ENCODE measurements at places on chromosomes 12 and 14. TPM values are rescaled to one million over a fixed set of nuclear protein-coding genes. Genes with fewer than 3 reads are reported as not detected.

The MGP gene
- total RNA-seq, result 811 TPM

The FOXN4 gene
- total RNA-seq, result not detected

The GLS2 gene
- total RNA-seq, result 2.5 TPM

The PMEL gene
- total RNA-seq, result 1.7 TPM

The CLEC4A gene
- 3.7 TPM for total RNA-seq

The RPS6KL1 gene
- 7.9 TPM for total RNA-seq

The FLVCR2 gene
- total RNA-seq, result 17.0 TPM

DNA sequence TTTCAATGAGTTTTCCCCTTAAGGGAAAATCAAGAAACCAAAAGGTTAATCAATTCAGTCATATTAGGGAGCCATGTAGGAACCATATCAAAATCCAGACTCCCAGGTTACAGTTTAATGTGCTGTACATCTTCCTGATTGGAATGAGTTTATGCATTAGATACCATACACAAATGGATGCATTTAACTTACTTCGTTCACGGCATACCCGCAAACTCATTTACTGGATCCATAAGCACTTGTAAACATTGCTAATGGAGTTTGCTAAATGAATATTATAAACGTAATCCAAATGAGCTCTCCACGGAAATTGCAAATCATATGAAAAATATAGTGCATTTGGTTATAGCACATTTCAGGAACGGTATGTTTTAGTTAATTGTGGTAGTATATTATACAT lies 228.9 kb upstream of the G2E3 start:
- no peak for DNase-seq
- no peak overlapping the region for H3K4me3 ChIP-seq
- no peaks in the 10 kb centered on the region for H3K27me3 ChIP-seq
- no peaks in the 10 kb centered on the region for H3K4me1 ChIP-seq
- H3K36me3 ChIP-seq, result no peaks in the 10 kb centered on the region

- DNase-seq, result no peak
- H3K27ac ChIP-seq, result no peak overlapping the region
- no peaks in the 10 kb centered on the region for H3K4me1 ChIP-seq
These were observed 129.4 kb upstream of the CLEC14A start for GRCh38 chr14:38385343-38385742.

- H3K36me3 ChIP-seq, result no peaks in the 10 kb centered on the region
- no peak overlapping the region for H3K4me3 ChIP-seq
- no peak overlapping the region for H3K27ac ChIP-seq
- no peak for DNase-seq
- H3K4me1 ChIP-seq, result no peaks in the 10 kb centered on the region
These were observed 10.9 kb upstream of the MIPOL1 start for GRCh38 chr14:37186865-37187264.

- H3K36me3 ChIP-seq, result no peaks in the 10 kb centered on the region
- H3K4me1 ChIP-seq, result no peaks in the 10 kb centered on the region
- H3K27me3 ChIP-seq, result no peaks in the 10 kb centered on the region
- no peak for DNase-seq
- H3K27ac ChIP-seq, result no peak overlapping the region
These were observed 84.4 kb downstream of the SLC25A47 start for GRCh38 chr14:100407376-100408102.

- H3K36me3 ChIP-seq, result no peaks in the 10 kb centered on the region
- no peak for DNase-seq
- H3K4me1 ChIP-seq, result peaks cover 20% of the 10 kb centered on the region
- no peak overlapping the region for H3K27ac ChIP-seq
These were observed 13.2 kb downstream of the AQP6 start for GRCh38 chr12:49985981-49986380.

- H3K36me3 ChIP-seq, result no peaks in the 10 kb centered on the region
- H3K27ac ChIP-seq, result no peak overlapping the region
- DNase-seq, result no peak
These were observed 97.4 kb downstream of the C12orf50 start for GRCh38 chr12:87931812-87932211.

GRCh38 chr14:25110106-25110505 lies 60.2 kb upstream of the STXBP6 start:
- H3K27ac ChIP-seq, result no peak overlapping the region
- H3K36me3 ChIP-seq, result no peaks in the 10 kb centered on the region
- no peak for DNase-seq
- no peaks in the 10 kb centered on the region for H3K4me1 ChIP-seq
- no peaks in the 10 kb centered on the region for H3K27me3 ChIP-seq

GRCh38 chr12:109446869-109447268 lies 30.2 kb downstream of the KCTD10 start:
- no peak overlapping the region for H3K27ac ChIP-seq
- no peaks in the 10 kb centered on the region for H3K4me1 ChIP-seq

GRCh38 chr12:20507711-20508110 lies 139.4 kb downstream of the PDE3A start:
- no peak overlapping the region for H3K4me3 ChIP-seq
- no peaks in the 10 kb centered on the region for H3K27me3 ChIP-seq
- no peak for DNase-seq
- no peaks in the 10 kb centered on the region for H3K36me3 ChIP-seq
- H3K27ac ChIP-seq, result no peak overlapping the region

- H3K36me3 ChIP-seq, result peaks cover 10% of the 10 kb centered on the region
- no peaks in the 10 kb centered on the region for H3K27me3 ChIP-seq
- no peak overlapping the region for H3K4me3 ChIP-seq
- H3K4me1 ChIP-seq, result no peaks in the 10 kb centered on the region
- peak; percentile 87 for DNase-seq
These were observed 228.8 kb upstream of the RGS6 start for GRCh38 chr14:71703477-71703876.

DNA sequence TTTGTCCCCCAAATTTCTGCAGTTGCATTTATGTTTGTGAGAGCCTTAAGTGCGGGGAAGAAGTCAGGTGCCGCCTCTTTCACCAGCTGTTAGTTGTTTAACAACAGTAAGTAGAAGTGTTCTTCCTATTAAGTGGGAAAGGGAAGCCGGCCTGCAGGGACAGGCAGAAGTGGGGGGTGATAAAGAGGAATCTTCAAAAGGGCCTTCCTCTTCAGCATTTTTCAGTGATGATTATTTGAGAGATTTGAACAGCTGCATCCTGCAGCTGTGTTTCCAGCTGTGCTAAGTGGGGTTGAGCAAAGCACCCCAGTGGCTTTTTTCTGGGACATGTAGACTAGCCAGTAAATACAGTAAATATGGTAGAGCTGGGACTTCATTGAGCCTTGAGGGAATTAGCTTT lies 32.1 kb upstream of the SLC38A1 start:
- H3K27ac ChIP-seq, result no peak overlapping the region
- H3K4me3 ChIP-seq, result no peak overlapping the region
- H3K4me1 ChIP-seq, result no peaks in the 10 kb centered on the region
- peak; percentile 28 for DNase-seq

DNA sequence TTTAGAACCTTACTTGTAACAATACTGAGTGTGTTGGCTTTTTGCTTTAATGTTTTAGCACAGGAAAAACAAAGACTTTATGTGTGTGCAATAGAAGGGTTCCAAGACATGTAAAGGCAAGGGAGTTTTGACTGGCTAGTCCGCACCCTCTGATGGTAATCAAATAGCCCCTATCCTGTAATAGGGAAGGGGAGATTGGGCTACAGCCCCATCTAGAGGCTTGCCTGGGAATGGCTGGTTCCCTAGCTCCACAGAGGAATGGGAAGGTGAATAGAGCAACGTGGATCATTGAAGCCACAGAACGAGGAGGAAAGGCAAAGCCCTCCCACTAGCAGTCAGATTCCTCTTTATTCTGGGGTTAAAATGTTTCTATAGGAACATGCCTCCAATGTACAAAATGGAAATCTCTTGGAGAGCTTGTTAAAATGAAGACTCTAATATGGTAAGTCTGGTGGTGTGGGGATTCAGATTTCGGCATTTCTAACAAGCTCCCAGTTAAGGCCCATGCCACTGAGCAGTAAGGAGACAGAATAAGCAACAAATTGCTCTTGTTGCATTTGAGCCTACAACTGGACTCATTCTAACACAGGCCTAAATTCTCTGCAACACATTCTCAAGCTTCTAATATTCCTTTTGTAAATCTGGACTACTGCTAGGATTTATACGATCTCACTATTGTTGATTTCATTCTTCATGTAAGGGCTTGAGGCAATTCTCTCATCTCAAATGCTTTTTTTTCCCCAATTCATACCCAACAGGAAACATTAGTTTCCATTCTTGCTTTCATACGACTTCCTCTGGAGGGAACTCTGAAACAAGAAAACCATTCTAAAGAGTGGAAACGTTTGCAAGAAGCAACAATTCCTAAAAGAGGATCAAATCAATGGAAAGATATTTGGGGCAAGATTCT lies 57.1 kb downstream of the NIN start:
- no peak overlapping the region for H3K4me3 ChIP-seq
- H3K4me1 ChIP-seq, result no peaks in the 10 kb centered on the region
- peaks cover 12% of the 10 kb centered on the region for H3K36me3 ChIP-seq
- DNase-seq, result peak; percentile 46

Measured in kidney (tissue), 22 donors.